ENCODE measurements at places on chromosomes 7 and 10.

- no peak for DNase-seq
Observed at GRCh38 chr7:54802841-54803240, 43.8 kb upstream of the SEC61G start.

DNA sequence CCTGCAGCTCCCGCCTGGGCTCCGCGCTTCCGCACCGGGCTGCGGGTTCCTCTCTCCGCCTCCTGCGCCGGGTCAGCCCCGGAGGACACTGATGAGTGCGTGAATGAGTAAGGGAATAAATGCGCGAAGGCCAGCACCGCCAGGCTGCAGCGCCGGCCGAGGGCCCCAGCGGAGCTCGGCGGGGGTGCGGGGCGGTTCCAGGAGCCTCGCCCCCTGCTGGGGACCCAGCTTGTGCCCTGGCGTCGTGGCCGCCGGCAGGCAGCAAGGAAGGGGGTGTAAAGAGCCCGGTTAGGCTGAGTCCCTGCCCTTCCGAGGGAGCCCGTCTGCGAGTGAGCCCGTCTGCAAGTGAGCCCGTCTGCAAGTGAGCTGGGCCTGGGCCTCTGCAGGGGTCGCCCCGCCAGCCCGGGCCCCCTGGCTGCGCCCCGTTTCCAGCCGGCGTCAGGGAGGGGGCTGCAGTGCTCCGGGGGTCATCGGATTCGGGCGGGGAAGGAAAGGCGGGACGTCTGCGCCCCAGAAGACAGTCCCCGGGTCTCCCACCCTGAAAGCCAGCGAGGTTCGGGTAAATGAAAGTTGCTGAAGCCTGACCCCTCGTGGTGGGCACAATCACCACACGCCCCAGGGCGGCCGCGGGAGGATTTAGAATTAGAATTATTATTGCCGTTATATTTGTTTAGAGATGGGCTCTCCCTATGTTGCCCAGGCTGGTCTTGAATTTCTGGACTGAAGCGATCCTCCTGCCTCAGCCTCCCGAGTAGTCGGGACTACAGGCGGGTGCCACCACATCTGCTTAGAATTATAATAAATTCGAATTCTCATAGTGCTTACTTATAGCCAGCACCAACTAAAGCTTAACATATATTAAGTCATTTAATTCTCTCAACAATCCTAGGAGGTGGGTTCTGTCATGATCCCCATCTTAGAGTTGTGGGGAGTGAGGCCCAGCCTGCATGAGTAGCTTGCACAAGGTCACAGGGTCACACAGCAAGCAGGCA lies 8.6 kb upstream of the CRYGN start:
- DNase-seq: no peak

- DNase-seq: no peak
Observed at GRCh38 chr7:92631067-92631849, 41.1 kb upstream of the FAM133B start.

- peak; percentile 39 for DNase-seq
Observed at GRCh38 chr10:3292636-3293035, 120.1 kb upstream of the PITRM1 start.

DNA sequence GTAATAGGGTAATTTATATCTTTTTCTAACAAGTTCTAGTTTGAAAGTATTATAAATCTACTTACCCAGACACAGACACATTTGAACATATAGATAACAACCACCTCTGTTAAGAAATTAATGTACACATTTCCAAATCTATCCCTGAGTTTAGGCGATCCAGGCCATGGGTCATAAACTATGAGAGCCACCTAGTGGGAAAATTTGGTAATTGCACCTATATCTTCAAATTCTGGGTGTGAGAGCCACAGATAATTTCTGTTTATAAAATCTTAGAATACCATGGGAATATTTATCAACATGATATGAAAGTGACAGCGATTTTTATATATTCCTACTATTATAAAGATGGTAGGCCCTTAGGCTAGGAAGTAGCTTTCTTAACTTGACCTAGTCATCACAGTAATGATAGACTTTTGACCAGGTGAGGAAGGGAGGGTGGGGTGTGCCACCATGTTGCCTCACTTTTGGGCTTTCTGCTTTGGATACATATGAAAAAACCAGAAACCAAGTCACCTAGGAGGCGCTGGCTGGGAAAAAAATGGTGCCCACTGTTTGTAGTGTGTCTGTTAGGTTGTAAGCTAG lies 8.0 kb upstream of the EPHA1 start:
- no peak for DNase-seq

DNA sequence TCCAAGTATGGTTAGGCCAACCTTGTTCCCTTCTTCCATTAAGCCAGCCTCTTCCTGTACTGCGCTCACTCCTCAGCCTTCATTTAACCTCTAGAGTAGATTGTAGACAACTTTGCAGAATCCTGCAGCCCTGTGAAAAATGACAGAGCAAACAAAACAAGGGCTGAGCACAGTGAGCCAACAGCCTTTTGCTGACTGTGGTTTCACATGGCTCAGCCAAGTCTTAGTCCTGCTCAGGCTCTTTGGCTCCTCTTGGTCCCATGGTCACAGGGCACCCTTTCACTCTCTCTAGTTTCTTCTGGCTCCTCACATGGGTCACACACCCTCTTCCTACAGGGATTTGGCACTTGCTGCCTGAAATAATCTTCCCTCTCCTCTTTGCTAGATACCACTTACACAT lies 900.3 kb downstream of the CCSER2 start:
- DNase-seq: no peak

GRCh38 chr10:113061054-113061430 lies 111.0 kb downstream of the TCF7L2 start:
- DNase-seq: no peak

DNA sequence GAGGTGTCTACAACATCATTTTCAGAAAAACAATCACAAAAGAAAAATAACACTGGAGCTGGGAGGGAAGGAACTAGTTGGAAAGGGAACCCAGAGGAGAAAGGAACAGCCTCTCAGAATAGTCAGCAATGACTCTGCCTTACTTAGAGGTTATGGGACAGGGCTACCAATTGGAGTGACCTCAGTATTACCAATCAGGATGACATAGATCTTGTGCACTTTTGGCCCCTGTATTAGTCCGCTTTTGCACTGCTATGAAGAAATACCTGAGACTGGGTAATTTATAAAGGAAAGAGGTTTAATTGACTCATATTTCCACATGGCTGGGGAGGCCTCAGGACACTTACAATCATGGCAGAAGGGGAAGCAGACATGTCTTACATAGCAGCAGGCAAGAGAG lies 99.7 kb upstream of the SDK1 start:
- no peak for DNase-seq

DNA sequence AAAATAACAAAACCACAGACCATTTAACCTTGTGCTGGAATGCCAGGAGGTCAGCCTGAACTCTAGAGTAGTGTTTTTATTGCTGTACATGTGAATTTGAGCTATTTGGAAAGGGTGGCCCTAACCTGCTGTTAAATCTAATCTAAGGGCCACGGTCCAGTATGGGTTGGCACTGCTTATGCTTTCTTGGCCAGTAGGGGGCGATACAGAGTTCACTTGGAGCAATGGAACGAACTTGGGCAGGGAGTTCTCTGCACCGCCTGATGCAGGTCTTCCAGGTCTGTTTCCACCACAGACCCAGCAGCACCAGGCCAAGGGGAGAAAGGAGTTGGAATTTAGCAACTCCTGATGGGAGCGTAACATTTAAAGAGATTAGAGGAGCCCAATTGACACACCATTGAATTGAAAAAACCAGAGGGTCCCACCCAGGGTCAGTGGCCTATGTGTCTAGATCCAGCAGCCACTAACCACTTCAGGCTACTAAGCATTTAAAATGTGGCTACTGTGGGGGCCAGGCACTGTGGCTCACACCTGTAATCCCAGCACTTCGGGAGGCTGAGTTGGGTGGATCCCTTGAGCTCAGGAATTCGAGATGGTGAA lies 75.7 kb upstream of the EFCAB10 start:
- no peak for DNase-seq

DNA sequence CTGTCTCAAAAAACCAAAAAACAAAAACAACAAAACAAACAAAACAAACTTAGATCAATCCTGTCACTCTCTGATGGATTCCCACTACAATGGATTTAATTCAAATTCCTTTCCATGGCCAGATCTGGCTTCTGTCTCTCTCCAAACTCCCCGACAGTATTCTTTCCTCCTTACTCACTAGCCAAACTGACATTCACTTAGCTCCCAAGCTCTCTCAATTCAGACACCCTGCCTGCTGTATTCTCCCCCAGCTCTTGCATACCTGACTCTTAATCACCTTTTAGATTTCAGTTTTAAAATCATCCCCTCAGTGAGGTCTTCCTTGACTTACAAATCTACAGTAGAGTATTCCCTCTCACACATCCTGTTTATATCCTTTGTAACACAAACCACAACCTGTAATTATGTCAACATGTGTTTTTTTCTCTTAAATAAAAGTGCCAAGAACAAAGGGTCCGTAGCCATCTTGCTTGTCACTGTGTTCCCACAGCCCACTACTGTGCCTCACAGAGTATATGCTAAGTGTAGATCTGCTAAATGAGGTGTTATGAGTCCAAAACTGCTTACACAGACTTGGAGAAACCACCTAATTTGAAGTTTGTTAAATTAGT lies 14.4 kb downstream of the HERPUD2 start:
- no peak for DNase-seq

DNA sequence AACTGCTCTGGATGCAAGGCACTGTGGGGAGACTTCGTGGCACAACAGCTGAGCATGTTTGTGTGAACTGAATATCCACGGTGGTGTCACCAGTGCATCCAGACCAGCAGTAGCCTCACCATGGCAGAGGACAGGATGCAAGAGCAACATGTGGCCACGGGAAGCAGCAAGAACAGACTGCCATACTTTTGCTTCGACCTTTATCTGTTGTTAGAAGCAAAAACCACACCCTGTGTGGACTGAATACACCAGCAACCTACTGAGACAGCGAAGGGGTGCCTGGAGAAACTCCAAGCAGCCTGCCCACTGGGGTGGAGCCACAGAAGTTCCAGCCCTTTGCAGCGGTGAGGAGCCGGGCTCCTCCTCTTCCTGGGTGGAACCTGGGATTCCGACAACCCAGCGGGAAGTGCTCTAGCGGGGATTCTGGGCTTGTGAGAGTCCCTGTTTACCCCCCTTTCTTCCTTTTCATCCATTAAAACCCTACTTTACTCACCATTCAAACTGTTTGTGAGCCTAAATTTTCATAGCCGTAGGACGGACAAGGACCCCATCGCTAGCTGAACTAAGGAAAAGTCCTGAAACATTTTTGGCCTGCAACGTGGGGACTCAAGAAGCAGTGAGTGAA lies 584.9 kb downstream of the GRM8 start:
- DNase-seq: no peak

- no peak for DNase-seq
Observed at GRCh38 chr7:7484072-7484471, 51.6 kb downstream of the COL28A1 start.

GRCh38 chr7:105364684-105365083 lies 24.0 kb downstream of the SRPK2 start:
- no peak for DNase-seq

- no peak for DNase-seq
Observed at GRCh38 chr10:32960022-32960421, 2.0 kb upstream of the ITGB1 start.

DNA sequence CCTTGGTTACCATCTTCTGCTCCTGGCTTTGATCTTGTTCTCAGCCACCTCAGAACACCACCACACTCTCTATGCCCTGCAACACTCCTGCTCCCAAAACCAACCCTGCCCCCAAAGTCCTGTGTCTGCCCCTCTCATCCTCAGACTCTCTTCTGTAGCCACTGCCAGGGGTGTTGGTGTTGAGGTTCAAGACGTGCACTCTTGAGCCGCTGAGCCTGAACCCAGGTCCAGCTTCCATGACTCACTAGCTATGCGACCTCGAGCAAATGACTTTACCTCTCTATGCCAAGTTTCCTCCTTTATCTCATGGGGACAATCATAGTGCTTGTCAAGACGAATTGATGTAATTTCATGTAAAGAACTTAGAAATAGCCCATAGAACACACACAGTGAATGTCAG lies 840 bp upstream of the ATP6V0A4 start:
- no peak for DNase-seq

- no peak for DNase-seq
Observed at GRCh38 chr10:31897506-31897905, 31.1 kb downstream of the ARHGAP12 start.

GRCh38 chr10:94362360-94363250 lies at the start of gene NOC3L:
NOC3L (minus strand) TSS chr10:94362939; CDS start chr10:94362838, 101 bp downstream.
- peak; percentile 74 for DNase-seq

DNA sequence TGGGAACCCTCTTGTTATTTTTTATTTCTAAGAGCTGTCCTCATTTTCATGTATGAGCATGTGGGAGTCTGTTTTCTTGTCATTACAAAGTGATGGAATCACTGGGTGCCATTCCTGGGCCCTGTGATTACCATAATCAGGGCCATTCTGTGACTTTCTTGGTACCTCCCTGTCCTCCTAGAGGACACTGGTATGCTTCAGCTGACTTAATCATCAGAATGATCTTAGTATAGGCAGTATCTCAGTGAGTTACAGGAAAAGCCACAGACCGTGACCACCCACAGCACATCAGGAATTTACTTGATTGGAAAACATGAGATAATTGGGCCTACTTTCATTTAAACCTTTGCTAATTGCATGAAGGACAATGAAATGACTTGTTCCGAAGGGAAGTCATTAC lies 7.2 kb downstream of the NOM1 start:
- no peak for DNase-seq

GRCh38 chr10:6182454-6183098 lies 20.2 kb upstream of the PFKFB3 start:
- no peak for DNase-seq

- DNase-seq: no peak
Observed at GRCh38 chr10:30114401-30114800, 55.0 kb upstream of the JCAD start.

DNA sequence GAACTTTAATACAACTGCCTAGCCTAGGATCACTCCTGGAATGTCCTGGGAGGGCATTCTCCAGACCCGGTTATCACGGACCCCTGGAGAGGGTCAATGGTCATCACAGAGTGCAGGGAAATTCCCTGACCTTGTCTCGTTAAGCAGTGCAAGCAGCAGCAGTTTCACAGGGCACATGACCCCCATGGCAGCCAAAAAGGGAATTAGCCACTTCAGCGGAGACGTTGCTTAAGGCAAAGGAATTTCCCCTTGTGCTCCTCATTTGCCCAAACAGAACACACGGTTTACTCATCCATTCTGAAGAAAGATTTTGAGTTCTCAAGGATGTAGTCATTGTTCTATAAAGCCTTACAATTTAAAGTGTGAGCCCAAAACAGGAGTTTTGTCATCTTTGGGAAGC lies 260.3 kb downstream of the SNX13 start:
- DNase-seq: peak; percentile 78

DNA sequence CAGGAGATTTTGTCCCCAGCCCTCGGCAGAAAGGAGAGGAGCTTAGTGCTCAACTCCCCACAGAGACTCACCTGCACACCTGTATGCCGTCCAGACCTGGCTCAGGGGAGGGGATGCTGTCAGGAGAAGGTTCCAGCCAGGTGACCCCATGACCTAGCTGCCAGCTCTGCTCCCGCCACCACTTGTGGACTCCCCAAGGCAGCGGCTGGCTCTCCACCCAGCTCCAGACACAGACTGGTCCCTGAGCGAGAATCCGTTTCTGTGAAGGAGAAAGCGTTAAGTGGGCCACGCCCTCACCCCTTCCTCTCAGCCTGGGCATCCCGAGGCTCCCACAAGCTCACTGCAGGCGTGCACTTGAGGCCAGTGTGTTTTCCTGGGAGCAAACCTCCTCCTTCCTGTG lies 76.4 kb downstream of the RGS10 start:
- no peak for DNase-seq

- DNase-seq: no peak
Observed at GRCh38 chr10:60352105-60352504, 37.6 kb downstream of the ANK3 start.
